Epithelial cell of esophagus (primary cell): ENCODE measurements at places on chromosomes 2 and 18.

DNA sequence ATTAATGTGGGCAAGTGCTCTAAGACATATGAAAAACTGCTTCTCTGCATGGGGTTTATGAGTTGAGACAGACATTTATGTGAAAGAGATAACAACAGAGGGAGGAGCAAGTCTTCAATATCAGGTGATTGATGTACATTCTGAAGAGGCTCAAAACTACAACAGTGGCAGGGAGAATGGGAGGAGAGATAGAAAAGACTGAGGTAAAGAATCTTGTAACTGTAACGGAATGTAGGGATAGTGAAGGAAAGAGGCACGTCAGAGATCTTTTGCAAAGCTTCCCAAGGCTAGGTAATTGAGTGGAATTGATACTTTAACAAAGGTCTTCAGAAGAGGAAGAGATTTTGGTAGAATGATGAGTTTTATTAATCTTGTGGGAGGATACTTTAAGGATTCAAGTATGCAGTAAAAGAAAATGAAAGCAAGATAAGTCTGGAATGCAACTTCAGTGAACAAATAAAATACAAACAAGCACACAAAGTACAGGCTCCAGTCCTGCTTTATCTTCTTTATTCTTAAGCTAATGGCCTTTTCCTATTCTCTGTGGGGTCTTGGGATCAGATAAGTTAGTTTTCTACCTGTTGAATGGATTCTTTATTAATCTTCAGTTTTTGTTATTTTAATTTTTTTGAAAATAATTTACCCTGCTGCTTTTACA lies 15.0 kb downstream of the SMAD4 start:
- no peak for DNase-seq

- no peak for DNase-seq
These were observed 68.6 kb downstream of the COL6A3 start for GRCh38 chr2:237345411-237345810.

DNA sequence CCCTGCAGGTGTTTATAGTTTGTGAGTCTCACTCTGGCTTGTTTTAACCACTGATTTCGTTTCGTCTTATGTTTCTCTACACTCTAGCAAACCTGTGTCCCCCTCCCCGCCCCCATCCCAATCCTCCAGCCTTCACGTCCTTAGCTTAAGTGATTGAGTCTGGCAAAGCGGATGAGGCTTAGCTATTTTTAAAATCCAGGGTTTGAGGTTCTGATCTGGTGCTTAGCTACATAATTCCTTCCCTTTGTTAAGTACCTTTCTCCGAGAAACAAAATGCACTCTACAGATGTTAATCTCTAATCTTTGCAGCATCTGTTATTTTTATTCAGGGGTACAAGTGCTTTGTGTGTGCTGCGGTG lies 7.8 kb downstream of the AGAP1 start:
- no peak for DNase-seq

- DNase-seq, result no peak
These were observed 35.8 kb downstream of the DARS1 start for GRCh38 chr2:135949451-135950234.
